ENCODE measurements at places on chromosomes 2 and 18.

DNA sequence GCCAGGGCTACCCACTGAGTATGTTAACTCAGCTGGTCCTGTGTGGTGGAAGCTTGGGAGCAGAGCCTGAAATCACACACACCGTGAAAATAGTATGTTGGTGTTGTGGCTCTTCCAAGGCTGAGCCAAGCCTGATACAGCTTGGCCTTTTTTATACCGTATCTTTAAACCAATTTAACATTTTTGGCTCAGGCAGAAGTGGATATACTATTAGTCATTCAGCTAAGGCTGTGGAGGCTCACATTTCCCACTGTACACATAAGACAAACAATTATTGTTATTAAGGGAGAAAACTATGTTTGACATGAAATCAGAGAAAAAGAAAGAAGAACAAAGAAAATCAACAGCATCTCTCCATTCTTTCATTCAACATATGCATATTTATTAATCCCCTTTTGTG lies 159.0 kb downstream of the BCL11A start:
- DNase-seq: no peak

- peak; percentile 20 for DNase-seq
Observed at GRCh38 chr2:101197215-101197745, 46.1 kb upstream of the TBC1D8 start.

DNA sequence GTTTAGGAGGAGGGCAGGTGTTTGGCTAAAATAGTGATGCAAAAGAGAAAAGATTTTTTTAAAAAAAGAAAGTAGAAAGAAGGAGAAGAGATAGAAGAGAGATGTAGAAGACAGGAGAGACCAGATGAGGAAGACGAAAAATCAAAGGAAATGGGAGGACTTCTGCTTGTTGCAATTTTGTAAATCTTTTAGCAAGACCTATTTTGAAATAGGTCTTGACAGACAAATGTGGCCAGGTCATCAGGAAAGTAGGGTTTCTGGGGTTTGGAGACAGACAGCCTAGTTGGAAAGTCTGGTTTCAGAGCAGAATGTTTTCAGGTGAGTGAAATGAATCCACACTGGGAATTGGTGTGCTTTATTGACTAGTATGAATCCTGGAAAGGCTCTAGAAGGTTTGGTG lies 104.5 kb upstream of the CAVIN2 start:
- DNase-seq: no peak

DNA sequence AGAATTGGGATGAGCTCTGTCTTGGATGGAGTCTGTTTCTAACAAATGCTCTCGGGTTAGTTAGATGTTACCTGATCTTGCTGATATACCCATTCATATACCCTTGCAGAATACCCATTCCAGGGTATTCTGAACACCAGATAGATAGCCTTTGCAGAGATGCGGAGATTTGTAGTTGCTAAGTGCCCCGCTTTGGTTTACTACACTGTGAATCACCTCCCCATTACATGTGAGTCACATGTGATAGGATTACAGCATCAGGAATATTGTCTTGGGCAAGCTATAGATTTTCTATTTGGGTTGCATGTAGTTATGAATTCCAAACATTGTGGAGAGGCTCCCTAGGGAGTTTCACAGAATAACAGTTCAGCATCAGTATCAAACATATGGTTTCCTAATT lies 3.8 kb downstream of the VSNL1 start:
- DNase-seq: no peak

- no peak for DNase-seq
Observed at GRCh38 chr18:78778651-78779050, 201.0 kb upstream of the SALL3 start.

DNA sequence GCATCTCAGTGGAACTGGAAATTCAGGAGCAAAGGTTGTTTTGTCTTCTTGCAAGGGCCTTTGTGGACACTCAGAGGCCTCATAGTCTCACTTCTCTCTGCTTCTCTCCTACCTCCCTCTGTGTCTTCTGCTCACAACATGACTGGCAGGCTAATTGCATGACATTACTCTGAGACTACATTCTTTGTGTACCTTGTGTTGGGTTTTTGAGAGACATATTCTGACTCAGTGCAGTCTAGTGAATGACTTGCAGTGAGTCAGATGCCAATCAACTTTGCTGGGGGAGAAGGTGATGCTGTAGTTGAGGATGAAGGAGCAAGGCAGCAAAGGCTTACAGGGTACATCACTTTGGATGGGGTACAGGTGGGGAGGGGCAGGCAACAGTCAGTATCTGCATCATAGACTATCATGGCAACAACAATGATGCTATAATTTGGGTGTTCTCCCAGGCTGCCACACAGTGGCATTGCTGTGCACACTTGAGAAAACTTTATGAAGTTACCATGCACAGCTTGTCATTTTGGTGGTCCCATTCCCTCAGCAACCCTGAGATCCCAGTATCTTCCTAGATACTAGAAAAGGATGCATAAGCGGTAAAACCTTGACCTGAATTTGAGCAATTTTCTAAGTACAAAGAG lies 69.3 kb upstream of the SLC16A14 start:
- no peak for DNase-seq

- no peak for DNase-seq
Observed at GRCh38 chr2:9203006-9203405, 3.6 kb upstream of the ASAP2 start.

DNA sequence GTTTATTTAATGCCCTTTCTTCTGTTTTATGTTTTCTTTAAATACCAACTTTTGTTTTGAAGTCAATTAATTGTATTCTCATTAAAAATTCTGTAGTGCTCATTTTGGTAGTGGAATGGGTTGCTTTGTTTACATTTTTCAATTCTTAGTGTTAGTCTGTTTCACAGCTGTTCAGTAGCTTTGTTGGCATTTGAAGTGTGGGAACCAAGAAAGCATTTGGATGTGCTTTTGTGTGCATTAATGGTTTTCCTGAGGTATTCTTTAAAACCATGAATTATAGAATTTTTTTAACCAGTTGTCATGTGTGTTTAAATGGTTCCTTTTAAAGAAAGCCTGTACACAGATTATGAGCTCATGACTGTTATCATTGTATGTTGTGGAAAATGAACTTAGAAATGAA lies 19.7 kb downstream of the MIB1 start:
- no peak for DNase-seq

DNA sequence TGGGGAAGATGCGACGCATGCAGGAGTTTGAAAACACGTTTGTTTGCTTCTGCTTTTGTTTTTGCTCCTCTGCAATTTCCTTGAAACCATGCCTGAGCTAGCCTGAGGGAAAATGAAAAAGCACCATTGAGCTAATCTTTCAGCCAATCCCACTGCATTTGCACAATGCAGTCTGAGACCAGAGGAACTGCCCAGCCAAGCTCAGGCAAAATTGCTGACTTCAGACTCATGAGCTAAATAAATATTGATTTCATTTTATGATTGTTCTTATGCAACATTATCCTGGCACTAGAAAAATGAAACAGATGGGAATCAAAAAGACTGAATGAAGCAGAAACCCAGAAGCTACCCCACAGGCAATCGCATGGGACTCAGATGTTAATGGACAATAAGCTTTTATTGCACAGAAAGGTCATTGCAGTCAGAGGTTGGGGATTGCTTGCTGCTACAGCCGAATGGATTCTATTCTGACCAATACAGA lies 37.0 kb downstream of the TPRKB start:
- DNase-seq: no peak

DNA sequence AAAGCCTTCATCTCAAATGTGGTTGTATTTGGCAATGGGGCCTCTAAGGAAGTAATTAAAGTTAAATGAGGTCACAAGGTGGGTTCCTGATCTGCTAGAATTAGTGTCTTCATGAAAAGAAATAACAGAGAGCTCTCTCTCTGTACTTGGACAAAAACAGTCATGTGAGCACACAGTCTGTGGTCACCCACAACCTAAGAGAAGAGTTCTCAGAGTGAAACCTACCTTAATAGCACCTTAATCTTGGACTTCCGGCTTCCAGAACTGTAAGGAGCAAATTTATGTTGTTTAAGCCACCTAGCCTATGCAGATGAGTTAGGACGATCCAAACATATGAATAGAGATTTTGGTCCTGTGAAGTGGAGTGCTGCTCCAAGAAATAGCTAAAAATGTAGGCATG lies 758.9 kb downstream of the LRRTM4 start:
- no peak for DNase-seq

GRCh38 chr2:38294597-38294996 lies 82.5 kb downstream of the ATL2 start:
- DNase-seq: no peak

DNA sequence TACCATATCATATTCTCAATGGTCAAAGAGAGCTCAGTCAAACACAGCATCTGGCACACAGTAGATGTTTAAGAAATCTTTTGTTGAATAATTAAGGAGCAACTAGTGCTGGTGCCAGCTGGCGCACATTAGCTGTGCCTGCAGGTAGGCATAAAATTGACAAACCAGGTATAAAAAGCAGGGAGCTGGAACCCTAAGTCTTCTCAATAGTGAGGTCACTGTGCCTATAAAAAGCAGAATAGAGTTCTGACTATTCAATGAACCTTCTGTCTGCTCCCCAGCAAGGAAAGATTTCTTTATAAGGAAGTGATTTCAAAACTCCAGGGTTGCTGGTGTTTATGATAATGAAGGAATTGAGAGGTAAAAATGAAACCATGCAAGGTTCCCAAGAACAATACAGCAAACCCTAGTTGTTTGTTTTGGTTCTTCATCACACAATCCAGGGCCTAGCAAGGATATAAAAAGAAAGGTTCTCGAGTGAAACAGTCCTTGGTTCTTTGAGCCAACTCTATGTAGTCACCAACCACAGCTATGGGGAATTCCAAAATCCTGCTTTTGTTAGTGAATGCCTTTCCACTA lies 76.1 kb downstream of the THADA start:
- DNase-seq: no peak

DNA sequence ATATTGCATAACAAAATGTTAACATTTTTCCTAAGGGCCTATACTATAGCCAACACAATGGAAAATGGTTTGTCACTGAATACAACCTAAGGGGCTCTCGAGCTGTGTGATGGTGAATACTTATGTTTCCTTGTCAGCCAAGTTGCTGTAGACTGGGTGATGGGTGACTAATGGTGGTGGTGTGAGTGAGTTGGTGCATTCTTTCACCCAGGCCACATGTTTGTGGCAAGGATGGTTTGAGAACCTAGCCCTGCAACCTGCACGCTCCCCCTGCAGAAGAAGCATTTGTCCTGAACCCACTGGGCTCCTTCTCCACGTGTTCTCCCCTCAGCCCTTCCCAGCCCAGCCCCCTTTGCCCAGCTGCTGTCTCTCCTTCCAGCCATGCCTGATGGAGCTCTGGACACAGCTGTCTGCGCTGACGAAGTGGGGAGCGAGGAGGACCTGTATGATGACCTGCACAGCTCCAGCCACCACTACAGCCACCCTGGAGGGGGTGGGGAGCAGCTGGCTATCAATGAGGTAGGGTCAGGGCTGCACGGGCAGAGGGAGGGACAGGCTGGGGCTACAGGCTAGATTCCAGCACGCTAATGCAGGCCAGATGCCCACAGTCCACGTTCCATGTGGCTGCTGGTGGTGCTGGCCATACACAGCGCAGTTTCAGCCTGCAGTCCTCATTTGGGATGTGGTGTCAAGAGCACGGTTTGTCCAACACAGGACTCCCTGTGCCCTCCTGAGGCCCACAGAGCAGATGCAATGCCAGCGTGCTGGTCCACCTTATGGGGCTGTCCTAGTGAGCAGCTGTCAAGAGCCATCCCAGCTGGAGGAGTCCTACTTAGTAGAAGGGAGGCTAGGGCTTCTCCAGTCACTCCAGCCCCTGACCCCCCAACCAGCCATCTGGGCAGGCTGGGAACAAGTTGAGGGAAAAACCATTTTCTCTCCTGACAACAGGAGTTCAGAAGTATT lies 65.4 kb downstream of the FAM168B start:
- no peak for DNase-seq

DNA sequence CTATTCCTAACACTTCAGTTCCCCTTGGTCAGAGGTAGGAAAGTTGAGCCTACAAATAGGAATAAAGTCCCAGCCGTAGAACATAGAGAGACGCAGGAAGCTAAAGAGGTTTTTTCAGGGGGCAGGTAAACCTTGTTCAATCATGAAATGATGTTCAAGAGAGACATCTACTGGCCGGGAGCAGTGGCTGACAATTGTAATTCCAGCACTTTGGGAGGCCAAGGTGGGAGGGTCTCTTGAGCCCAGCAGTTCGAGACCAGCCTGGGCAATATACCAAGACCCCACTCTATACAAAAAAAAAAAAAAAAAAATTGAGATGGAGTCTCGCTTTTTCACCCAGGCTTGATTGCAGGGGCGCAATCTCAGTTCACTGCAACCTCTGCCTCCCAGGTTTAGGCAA lies 66.7 kb upstream of the DNAJC10 start:
- peak; percentile 14 for DNase-seq

DNA sequence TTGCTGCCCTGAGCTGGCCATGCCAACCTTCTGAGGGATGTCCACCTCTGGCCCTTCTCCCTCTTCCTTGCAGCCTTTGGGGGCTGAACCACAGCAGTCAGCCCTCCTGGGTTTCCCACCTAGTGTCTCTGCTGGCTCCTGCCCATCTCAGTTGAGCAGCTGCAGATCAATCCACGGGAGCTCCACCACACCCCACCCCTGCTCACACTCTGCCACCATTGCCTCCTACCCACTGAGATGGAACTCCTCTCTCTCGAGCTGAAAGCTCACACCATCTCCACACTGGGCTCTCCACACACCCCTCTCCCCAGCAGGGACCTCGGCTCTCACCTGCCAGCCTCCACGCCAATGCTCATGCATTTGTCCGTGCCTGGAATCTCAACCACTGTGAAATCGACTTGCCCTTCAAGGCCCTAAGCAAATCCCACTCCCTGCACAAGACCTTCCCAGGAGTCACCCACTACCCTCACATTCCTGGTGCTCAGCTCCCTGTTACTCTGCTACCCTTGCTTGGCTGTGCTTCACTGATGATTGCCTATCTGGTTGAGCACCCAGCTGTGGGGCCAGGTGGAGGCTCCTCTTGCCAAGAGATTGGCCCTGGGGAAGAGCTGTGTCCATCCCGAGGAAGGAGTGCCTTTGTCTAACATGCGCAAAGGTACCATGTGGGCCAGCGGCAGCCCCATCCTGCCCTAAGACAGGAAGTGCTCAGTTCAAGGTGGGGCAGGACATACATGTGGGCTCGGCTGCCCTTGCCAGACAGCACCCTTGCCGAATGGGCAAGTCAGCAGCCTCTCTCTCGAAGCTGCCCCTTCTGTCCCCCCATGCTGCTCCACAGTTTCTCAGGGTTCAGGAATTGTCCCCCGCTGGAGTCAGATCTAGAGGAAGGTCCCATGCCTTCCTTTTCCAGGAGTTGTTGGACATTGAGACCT lies 208.7 kb downstream of the CYP26B1 start:
- no peak for DNase-seq

GRCh38 chr18:78505851-78506461 lies 473.7 kb upstream of the SALL3 start:
- no peak for DNase-seq

DNA sequence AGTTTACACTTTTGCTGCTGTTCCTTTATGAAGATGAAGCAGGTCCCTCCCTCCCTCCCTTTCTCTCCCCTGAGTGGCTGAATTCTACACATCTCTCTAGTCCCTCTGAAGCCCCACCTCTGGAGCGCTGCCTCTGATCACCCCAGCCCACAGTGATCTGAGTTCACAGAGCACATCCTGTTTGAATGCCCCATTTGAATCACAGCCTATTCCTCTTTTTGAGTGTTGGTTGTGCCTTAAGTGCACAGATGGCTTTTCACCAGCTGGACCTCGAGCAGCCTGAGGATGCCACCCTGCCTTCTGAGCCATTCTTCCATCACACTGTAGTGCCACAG lies 87.1 kb downstream of the ITGB1BP1 start:
- DNase-seq: peak; percentile 75
